NAMALWA (cell line): ENCODE measurements at places on chromosomes 5 and 9.

DNA sequence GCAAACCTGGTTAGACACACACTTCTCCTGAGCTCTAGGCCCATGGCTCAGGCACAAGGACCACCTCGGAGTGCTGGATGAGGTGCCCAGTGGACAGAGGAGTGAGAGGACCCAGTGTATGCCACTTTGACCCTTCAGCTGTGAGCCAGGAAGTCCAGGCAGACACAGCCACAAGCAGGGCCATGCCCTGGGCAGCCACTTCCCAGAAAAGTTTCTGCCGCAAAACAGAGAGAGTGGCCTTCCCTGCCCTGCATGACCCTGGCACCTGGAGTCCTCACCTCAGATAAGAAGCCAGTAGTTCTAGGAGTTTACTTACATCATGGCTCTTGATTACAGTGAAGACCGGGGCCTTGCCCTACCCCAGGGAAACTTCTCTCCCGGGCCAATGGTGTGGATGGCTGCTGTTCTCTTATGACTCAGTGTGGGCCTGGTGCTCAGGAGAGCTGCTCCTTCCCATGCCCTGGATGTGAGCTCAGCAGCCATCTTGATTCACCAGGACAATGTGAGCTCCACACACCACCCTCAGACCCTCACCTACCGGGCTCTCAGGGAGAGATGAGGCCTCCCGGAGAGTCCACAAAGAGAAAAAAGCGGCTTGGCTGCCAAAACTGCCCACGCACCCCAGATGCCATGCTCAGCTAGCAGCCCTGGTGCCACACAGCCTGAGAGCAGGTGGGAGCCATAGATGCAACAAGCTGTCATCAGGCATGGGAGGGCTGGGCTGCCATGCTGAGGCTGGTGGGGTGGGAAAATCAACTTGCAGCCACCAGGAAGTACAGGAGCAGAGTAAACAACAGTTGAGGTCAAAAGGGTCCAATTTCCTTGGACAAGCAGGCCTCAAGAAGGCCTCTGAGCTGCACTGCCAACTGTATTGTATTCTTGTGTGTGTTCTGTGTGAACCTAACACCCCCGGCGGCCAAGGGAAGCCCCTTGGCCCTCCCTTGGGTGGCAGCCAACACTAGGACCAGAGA lies 11.7 kb upstream of the IRF1 start:
- no peak for DNase-seq

DNA sequence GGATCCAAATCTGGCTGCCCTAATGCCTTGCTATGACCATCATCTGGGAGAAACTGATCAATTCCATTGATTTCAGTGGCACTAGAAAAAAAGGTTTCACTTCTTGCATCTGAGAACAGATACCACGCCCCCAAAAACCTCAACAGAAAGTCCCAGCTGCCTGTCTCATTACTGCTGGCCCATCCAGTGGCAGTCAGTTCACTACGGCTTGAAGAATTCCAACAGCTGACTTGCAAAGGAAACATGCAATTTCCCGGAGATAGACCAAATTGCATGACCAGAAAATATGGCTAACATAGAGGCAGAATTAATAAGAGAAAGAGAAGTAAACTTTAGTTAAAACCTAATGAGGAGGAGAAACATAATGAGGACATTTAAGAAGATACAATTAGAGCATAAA lies 48.6 kb downstream of the UGCG start:
- no peak for DNase-seq

DNA sequence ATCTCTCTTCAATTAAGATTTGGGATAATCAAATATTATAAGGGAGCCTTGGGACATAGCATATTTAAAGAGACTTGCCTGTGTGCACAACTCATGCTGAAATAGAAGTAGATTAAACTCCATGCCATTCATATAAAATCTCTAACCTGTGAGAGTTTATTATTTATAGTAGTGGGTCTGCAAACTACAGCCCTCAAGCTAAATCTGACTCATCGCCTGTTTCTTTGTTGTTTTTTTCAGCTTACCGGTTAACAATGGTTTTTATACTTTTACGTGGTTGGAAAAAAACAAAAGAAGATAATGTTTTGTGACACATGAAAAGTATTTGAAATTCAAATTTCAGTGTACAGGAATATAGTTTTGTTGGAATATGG lies 61.9 kb upstream of the GHR start:
- no peak for DNase-seq

GRCh38 chr9:116717150-116717549 lies 30.0 kb downstream of the TRIM32 start:
- DNase-seq: no peak

- no peak for DNase-seq
Measured at GRCh38 chr9:33867747-33868439, 50.9 kb downstream of the UBE2R2 start.

DNA sequence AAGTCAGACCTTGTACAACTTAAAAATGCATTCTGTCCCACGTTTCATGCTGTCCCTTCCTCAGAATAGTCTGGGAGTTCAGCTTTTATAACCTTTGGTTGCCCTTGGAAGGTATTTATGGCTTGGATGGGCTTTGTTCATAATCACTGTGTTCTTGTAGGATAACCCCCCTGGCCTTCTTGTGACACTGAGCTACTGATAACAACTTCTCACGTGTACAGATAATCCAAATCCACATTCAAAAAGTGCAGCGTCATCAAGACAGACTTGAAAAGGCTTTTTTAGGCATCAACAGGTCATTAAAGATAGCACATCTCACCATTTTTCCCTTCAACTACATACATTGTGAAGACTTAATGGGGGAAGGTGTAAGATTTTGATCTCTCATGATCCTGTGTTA lies 42.0 kb downstream of the SLC1A3 start:
- no peak for DNase-seq

DNA sequence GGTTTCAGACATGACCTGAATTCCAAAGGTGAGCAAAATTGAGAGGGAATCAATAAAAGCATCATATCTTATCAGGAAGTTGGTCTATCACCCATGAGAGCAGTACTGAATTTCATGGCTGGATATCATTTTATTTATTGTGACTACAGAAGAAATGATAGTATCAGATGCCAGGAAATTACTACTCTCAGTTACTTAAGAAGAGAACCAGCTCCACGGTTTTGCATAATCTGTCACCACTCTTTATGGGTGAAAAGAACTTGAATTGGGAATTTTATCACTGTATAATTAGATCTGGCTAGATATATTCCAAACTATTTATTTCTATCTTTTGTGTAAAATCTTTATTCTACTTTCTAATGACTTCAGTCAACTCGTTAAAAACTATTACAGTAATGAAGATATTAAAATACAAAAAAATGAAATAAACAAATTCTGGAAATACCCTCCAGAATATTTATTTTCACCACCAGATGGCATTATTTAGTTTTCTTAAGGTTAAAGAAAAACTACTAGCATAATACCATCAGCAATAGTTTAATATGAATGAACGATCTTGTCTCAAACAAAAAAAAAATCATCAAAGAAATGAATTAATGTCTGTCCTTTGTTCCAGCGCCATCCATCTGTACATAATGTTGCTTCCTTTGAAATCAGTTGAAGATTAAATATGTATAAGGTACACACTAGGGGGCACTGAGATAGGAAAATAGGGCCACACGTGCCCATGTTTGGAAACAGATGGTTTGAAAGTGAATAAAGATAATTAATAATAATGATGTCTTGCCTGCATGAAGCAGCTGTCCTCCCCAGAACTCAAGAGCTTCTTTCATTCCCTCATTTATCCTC lies 84.7 kb upstream of the SLCO6A1 start:
- peak; percentile 44 for DNase-seq

DNA sequence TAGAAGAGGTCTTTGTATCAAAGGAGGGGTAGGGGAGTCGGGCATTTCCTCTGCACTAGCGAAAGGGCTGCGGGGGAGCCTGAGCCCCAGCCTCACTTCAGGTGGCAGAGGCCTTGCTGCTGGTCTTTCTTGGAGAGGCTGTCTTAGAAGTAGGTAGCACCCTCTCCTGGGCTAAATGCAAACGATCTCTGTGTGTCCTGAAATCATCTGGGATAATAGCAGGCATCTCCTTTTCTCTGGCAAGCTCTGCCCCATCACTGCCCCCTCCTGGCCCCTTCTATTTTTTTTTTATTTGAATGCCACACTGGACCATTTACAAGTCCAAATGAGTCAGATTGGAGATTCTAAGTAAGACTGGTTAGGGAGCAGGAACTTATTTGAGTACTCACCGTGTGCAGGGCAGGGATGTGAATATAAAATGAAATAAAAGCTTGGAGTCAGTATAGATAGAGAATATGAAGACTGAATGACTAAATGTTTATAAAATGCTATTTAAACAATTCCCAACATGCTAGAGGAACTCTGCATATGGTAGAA lies 137.1 kb downstream of the FGF1 start:
- peak; percentile 45 for DNase-seq

DNA sequence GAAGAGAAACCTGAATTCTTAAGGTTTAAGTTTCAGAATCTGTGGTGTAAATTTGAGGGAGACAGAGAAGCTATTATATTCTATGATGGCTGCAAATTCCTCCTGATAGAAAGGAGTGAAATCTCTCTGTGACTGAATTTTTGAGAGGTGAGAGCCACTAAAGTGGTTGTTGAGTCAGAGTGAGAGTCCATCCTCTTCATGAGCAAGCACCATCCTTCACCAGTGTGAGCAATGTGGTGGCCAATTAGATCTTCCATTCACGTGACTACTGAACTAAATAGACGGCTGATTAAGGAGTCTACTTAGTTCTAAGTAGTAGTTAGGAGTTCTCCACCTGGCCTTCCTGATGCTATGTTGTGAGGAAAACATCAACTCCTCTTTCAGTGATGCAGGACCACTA lies 147.8 kb upstream of the CCNH start:
- DNase-seq: no peak

DNA sequence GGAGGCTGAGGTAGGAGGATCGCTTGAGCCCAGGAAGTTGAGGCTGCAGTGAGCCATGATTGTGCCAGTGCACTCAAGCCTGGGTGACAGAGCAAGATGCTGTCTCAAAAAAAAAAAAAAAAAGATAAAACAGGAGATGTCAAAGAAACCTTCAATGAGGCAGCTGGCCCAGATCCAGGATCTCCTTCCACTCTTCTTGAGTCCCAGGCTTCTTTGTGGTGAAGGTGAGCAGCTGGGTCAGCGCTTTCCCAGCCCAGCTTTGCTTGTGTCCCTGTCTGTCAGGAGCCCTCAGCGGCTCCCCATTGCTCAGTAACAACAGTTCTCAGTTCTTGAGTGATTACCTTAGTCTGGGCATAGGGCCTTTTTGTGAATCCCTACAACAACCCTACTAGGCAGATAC lies 69.4 kb upstream of the PSD2 start:
- no peak for DNase-seq

DNA sequence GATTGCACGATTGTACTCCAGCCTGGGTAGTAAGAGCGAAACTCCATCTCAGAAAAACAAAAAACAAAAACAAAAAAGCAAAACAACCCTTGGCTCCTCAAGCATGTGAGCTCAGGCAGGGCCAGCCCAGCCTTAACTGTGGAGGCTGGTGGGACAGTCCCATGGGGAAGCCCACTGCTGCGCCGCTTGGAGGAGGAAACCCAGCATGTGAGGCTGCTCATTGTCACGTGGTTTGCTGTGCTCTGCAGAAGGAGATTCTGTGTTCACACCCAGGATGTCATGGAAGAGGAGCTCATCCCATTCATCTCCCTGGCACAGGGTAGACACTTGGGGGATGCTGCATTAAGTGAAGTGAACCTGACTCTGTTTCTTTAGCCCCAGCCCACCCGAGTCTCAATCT lies 4.0 kb downstream of the ZBED3 start:
- no peak for DNase-seq

DNA sequence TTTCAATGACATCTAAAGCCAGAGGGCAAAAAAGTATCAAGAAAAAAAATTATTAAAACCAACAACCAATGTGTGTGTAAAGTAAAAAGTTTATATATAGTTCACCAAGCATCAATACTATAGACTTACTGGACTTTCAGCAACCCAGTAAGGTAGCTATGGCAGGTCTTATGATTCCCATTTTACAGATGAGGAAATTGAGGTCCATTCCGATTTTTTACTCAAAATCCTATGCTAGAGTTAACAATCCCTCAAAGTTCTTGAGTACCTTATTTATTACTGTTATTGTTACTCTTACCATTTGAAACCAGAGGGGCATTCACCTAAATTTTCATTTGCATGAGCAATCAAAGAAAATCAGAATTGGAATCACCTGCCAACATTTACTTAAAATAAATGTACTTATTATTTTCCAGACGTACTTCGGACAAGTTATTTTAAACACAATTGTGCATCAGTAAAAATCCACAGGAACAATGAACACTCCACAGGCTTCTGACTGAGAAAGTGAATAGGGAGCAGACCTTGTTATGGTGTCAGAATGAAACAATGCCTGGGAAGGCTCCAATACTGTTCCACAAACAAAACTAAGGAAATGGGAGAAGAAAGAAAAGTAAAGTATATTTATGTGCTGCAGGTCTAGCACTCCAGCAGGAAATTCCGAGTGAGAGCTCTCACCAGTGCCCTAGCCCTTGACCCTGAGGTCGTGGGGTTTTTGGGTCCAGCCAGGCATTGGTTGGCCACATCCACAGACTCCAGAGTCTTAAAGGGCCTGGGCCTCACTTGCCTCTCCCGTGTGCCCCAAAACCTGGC lies 229.9 kb downstream of the PIK3R1 start:
- DNase-seq: no peak

GRCh38 chr5:123858938-123859337 lies 347.0 kb downstream of the CSNK1G3 start:
- no peak for DNase-seq
